Stimulated activated CD4-positive, alpha-beta T cell treated with anti-CD3 and anti-CD28 coated beads, Interleukin-12 subunit alpha, Interleukin-12 subunit beta, amount 100 ng/mL, for 24 hours (primary cell): ENCODE measurements at places on chromosomes 11 and 22.

- no peak for DNase-seq
Measured at GRCh38 chr11:128901653-128902514, 10.7 kb downstream of the KCNJ5 start.

- no peak for DNase-seq
Measured at GRCh38 chr22:29148826-29149225, 56.9 kb upstream of the EMID1 start.

- no peak for DNase-seq
Measured at GRCh38 chr11:8375460-8375859, 111.8 kb upstream of the LMO1 start.

- DNase-seq, result no peak
Measured at GRCh38 chr11:96554236-96554820, 164.5 kb downstream of the JRKL start.

GRCh38 chr11:67542971-67543370, 19.7 kb upstream of the CABP2 start:
- no peak for DNase-seq

DNA sequence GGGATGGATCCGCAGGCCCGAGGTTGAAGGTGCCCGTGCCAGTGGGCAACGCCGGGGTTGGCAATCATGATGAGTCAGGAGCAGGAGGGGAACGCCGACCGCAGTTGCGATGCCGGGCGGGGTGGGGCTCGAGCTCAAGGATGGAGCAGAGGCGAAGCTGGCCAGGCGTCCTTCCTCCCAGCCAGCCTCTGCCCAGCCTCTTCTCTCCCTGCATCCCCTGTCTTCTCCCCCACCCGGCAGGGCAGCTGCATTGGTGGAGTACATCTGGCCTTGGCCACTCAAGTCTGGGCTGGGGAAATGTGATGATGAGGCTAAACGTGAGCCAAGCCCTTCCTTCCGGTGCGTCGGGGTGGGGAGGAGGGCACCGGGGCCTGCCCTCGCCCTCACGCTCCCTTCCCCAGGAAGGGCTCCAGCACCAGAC, 3.9 kb downstream of the IFITM10 start:
- no peak for DNase-seq

DNA sequence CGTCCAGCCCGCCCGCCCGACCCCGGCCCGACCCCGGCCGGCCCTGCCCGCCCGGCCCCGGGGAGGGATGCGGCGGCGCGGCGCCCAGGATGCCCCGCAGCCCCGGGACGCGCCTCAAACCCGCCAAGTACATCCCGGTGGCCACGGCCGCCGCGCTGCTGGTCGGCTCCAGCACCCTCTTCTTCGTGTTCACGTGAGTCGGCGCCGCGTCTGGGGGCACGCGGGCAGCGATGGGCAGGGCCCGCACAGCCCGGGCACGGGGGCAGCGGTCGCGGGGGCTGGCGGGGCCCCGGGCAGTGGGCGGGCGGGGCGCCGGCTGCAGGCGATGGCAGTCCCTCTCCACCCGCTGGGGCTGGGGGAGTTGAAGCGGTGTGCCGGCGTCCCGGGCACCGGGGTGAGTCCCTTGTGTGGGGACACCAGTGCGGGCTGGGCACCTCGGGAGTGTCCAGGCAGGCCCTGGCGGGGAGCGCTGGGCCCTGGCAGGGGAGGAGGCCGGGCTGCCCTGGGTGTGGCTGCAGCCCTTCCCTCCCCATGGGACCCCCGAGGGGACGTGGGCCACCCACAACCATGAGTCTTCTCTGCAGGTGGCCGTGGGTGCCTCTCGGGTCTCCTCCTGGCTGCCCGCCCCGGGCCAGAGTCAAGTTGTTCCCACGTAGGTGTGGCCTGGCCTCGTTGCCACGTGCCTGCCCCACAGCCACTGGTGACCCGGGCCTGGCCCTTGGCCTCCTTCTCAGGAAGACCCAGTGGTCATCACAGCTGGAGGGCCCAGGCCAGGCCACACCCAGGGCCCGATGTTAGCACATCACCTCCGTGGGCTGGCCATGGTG, 468 bp downstream of the ZDHHC8 start:
- no peak for DNase-seq

- DNase-seq, result no peak
Measured at GRCh38 chr22:38427940-38428339, 27.1 kb downstream of the KCNJ4 start.
